HEK293T (cell line): ENCODE measurements at places on chromosomes 13 and 19.

DNA sequence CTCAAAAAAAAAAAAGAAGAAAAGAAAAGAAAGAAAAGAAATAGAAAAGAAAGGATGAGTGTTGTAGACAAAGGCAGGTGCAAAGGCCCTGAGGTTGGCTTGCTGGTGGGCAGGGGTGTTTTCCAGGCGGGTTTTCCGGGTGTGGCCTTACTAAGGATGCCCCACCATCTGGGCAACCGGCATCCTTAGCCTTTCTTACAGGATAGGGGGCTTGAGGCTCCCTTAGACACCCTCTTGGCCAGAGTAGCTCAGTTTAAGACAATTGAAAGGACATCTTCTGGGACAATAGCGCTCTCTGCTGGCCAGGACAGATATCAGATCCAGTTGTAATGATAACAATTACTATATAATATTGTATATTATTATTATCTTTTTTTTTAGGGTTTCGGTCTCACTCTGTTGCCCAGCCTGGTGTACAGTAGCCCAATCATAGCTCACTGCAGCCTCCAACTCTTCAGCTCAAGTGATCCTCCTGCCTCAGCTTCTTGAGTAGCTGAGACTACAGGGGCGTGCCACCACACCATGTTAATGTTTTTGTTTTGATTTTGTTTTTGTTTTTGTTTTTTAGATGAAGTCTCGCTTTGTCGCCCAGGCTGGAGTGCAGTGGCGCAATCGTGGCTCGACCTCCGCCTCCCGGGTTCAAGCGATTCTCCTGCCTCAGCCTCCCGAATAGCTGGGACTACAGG is 1.4 kb upstream of the QTRT1 start:
- DNase-seq, result peak; percentile 46

- DNase-seq, result no peak
These were observed at the start of gene SPACA4 for GRCh38 chr19:48606463-48607358. TSS of gene SPACA4 (plus strand) at chr19:48606742. CDS start at chr19:48606979, 237 bp downstream.

DNA sequence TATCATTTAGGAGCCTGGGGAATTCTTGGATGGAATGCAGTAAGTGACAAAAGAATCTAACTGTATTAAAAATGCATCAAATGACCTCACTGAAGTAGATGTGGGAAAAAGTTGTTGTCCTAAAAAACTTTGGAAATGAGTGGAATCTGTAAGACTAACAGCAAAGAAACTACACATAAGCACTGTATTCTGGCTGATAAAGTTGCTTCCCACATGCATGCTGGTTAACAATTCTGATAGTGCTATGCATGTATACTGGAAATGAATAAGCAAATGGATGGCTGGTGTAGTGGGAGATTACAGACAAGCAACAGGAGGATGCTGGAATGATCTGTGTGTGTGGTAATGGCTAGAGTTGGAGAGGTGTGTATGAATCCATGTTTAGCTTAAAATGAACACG is 138.5 kb downstream of the FOXO1 start:
- DNase-seq, result no peak

DNA sequence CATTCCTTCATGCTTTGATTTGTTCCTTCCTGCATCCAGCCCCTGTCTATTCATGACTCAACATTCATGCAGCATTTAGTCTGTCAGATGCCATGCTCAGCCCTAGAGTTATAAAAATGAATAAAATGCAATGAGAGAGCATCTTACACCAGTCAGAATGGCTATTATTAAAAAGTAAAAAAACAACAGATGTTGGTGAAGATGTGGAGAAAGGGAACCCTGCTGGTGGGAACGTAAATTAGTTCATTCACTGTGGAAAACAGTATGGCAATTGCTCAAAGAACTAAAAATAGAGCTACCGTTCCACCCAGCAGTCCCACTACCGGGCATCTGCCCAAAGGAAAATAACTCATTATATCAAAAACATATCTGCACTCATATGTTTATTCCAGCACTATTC is 70.0 kb upstream of the GTF3A start:
- no peak for DNase-seq

DNA sequence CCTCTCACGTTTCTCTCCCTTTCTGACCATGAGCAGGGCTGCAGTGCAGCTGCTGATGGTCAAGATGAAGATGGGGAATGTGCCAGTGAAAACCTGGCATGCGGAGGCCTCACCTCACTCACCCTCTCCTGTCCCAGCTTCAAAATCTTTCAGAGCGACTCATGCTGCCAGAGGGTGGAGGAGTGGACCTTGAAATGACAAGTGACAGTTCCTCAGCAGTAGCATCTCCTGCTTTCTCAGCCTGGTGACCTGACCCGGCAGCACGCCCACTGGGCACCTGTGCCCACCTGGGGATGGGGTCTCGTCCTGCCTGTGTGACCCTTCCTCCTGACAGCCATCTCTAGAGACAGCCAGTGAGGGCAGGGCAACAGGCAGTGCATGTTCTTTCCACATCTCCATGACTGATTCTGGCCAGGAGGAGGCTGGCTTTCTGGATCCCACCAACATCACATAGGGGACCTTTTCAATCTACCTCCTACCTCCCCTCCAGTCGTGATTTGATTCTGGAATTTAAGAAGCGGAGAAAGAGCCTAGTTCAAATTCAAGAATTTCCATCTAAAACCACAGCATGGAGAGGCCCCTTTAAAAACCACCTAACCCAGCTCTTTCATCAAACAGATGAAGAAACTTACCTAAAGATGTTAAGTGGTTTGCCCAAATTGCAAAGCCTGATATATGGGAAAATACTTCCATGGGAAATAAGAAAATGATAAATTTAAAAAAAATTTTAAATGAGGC is 45.8 kb downstream of the RFX2 start:
- DNase-seq, result no peak

DNA sequence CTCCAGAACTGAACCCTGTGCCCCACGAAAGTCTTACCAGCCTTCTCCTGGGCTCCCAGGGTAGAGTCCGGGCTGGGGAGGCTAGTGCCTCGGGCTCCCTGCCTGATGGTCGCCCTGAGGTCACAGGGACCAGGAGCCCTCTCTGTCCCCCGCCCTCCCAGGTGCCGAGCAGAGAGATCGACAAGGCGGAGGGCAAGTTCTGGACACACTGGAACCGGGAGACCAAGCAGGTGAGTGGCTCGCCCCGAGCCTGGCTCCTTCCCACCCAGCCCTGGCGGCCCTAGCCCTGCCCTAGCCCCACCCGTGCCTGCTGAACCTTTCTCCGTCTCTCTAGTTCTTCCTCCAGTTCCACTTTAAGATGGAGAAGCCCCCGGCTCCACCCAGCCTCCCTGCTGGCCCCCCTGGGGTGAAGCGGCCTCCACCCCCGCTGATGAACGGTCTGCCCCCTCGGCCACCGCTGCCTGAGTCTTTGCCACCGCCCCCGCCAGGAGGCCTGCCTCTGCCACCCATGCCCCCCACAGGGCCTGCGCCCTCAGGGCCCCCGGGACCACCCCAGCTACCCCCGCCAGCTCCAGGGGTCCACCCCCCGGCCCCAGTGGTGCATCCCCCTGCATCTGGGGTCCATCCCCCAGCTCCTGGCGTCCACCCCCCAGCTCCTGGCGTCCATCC is 1.6 kb upstream of the AMH start:
- no peak for DNase-seq

DNA sequence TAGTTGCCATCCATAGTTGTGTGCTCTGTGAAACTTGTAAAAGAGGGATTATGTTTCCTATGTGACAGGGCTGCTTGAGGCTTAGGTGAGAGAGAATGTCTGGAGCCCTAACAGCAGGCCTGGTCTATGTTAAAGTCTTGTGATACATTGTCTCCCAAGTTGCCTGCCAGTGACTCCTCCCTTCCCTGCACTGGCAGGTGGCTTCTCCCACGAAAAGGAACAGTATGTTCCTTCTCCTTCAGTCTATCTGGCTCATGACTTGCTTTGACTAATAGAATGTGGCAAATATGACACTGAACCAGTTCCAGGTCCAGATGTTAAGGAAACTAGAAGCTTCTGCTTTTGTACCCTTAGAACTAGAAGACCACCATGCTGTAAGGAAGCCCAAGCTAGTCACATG is 5.9 kb upstream of the KCNN4 start:
- no peak for DNase-seq

GRCh38 chr19:2223391-2223790 is 12.7 kb downstream of the PLEKHJ1 start:
- no peak for DNase-seq

GRCh38 chr13:80386002-80386401 is 45.1 kb upstream of the SPRY2 start:
- no peak for DNase-seq

DNA sequence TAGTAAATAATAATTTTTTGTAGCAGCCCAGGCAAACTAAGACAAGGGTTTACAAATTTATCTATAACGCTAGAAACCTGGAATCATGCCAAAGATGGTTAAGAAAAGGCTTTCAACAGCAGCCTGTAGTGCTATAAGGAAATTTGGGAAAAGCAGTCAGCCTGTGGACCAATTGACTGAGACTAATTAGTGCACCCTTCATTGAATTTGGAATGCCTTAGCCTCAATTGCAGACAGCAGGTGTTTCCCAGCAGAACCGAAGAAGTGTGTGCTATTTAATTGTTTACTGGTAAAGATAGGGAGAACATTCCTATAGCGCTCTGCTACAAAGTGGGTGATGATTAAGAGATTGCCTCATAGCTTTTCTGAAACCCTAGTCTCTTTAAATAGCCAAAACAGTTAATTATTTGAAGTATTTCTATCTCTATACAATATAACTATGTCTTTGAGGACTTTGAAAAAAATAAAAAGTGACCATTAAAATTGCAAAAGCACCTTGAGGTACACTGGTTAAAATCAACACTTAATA is 1884.3 kb upstream of the PCDH20 start:
- DNase-seq, result no peak

DNA sequence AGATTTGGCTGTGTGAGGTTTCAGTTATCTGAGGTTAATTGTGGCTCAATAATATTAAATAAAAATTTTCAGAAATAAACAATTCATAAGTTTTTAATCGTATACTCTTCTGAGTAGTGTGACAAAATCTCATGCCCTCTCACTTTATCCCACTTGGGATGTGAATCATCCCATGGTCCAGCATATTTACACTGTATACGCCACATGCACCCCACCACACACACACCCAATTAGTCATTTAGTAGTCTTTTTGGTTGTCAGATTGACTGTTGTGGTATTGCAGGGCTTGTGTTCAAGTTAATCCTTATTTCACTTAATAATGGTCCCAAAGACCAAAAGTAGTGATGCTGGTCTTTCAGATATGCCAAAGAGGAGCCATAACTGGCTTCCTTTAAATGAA is 66.4 kb upstream of the PCDH9 start:
- no peak for DNase-seq

GRCh38 chr13:61202042-61202441 is 213.6 kb downstream of the PCDH20 start:
- no peak for DNase-seq

GRCh38 chr19:54013866-54014265 is 22.4 kb downstream of the CACNG6 start:
- no peak for DNase-seq

GRCh38 chr19:29531458-29532025 is 5.7 kb downstream of the VSTM2B start:
- DNase-seq, result no peak

DNA sequence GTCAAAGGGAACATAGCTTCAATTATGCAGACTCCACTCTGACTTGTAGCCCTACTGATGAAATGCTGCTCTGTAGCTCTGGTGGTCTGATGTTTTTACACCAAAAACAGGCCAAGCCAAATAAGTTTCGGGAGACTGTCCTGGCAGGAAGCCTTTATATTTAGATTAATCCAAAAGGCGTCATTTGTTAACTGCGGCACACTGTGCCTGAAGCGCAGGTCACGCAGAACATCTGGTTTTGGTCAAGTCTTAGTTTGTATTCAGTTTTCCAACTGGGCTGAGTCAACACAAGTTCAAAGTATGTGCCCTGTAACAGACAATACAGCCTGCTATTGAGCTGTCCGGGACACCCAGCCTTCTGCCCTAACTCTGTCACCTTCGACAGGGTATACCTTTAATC is 154.6 kb upstream of the IPO5 start:
- DNase-seq, result no peak

DNA sequence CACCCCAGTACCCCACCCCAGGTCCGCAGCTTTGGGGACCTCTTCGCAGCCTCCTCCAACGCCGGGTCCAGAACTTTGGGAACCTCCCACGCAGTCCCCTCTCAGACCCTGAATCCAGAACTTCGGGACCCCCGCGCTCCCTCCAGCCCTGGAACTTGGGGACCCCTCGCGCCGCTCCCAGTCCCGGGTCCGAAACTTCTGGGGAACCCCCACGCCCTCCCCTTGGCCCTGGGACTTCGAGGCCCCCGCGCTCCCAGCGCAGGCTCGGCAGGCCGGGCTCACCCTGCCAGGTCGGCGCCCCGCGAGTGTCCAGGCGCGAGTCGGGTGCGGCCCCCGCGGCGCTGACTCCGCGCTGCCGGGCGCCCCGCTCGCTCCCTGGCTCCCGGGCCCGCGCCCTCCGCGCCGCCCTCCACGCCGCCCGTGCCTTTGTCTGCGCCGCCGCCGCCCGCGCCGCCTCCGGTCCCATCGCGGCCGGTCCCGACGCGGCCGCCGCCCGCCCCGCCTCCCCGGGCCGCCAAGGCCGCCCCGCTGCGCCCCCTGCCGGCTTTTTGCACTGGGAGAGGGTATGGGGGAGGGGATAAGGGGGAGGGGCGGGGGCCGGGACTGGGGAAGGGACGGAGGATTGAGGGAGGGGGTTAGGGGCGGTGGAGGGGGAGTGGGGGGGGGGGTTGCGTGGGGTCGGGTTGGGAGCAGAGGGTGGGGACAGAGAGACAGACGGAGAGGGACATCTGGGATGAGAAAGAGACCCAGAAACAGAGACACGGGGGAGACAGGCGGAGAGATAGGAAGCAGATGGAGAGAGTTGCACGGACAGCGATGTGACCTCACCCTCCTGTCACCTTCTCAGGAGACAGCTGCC is at the start of gene HOMER3:
Gene HOMER3 (minus strand): TSS at position 449 of the 859 bp plus-strand sequence. CDS start 2,235 bp downstream, outside the sequence.
- DNase-seq, result peak; percentile 83

DNA sequence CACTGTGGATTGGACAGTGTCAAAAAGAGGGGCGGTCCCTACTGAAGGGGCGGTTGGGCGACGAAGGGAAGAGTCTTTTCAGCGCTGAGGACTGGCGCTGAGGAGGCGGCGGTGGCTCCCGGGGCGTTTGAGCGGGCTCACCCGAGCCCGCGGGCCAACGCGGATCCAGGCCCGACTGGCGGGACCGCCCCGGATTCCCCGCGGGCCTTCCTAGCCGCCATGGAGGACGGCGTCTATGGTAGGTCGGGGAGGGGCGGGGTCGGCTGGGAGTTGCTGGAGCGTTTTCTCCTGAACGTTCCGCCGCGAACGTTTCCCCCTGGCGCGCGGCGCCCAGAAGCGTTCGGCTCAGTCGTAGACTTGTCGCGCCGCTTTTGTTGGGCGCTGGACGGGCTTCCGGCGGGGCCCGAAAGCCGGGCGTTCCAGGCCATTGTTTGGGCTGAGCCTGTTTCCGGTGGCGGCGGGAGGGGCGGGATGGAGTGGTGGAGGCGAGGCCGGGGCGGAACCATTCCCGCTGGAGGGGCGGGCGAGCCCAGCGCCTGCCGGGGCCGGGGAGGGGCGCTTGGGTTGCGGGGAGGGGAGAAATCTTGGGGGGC is at the start of gene CYTH2:
Gene CYTH2 (plus strand): TSS at position 81 of the 593 bp plus-strand sequence. CDS start 139 bp downstream, at position 220.
- DNase-seq, result peak; percentile 73
